ENCODE measurements at places on chromosomes 1 and 21.

DNA sequence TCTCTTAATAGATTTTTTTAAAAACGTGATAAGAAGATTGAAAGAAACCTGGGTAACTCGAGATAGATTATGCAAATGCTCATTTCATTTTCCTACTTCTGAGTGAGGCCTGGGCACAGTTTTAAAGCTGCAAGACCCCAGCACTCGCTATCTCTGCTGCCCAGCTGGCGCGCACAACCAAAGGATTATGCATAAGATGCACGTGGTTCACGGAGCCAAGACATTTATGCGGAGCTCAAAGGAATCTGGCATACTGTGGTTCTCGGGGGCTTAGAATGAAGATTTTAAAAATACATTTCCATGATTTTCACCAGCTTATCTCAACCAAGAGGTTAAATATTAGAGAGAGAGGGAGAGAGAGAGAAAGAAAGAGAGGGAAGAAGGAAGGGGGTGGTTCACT is 210.9 kb downstream of the DSCAM start:
- DNase-seq: no peak

DNA sequence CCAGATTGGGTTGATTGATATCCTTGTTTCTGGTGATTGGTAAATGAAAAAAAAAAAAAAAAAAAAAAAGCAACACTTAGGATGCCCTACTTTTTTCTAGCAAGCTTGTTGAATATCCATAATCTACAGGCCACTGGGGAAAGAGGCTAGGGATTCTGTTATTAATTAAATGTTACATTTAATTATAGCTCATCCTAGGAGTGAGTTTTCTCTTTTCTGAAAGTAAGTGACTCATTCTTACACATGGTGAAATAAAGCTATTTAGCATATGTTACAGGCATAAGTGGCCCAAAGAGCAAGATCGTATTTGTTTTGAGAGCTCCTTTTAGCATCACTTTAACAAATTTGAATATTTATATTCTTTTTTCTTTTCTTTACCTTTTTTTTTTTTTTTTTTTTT is 94.5 kb downstream of the FNBP1L start:
- DNase-seq: no peak

DNA sequence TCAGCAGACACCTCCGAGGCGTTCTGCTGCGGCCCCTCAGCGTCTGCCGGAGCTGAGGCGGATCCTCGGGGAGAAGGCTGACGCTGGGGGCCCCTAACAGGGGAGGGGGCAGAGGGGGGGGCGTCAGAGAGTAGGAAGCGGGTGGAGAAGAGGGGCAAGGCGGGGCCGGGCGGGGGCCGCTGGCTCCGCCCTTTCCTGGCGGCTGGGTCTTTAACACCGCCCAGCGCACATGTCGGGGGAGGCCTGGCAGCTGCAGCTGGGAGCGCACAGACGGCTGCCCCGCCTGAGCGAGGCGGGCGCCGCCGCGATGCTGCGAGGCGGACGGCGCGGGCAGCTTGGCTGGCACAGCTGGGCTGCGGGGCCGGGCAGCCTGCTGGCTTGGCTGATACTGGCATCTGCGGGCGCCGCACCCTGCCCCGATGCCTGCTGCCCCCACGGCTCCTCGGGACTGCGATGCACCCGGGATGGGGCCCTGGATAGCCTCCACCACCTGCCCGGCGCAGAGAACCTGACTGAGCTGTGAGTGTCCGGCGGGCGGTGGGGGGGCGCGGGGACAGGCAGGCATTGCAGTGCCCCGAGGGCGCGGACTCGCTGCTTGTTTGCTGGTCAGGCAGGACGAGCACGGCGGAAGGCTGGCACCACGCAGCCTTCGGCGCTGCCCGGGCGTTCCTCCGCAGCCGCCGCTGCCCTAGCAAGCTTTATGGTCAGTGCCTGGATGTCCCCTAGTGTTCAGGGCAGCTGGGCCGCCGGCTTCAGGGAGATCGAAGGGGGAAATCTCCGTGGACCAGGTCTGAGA is at the start of gene NTRK1:
TSS of gene NTRK1 (plus strand) at position 238 of the 796 bp plus-strand sequence. CDS start at position 308, 70 bp downstream.
- DNase-seq: peak; percentile 41

GRCh38 chr21:26842974-26843932 is 2.0 kb downstream of the ADAMTS1 start:
- no peak for DNase-seq

- no peak for DNase-seq
These were observed 25.0 kb upstream of the SLAMF1 start for GRCh38 chr1:160671603-160672517.

All from stimulated activated CD4-positive, alpha-beta T cell treated with anti-CD3 and anti-CD28 coated beads, Interleukin-2, amount 100 ng/mL, for 48 hours (primary cell).